Activated CD8-positive, alpha-beta memory T cell treated with anti-CD3 and anti-CD28 coated beads for 1 hour (primary cell): ENCODE measurements at places on chromosomes 11 and 22.

DNA sequence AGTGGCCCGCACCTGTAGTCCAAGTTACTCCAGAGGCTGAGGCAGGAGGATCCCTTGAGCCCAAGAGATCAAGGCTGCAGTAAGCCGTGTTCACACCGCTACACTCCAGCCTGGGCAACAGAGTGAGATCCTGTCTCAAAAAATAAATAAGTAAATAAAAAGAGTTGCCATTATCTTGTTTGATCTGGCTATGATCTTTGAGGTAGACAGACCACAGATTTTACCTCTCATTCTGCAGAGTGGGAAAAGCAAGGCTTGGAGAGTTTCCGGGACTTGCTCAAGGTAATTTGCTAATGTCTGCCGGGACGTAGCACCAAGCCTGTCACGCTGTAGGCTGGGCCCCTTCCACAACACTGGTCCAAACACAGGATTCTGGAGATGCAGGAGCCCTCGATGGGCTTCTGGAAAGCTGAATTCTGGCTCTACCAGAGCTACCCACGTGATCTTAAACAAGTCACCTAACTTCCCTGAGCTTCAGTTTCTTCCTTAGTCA, 6.8 kb downstream of the GRAP2 start:
- no peak for DNase-seq

DNA sequence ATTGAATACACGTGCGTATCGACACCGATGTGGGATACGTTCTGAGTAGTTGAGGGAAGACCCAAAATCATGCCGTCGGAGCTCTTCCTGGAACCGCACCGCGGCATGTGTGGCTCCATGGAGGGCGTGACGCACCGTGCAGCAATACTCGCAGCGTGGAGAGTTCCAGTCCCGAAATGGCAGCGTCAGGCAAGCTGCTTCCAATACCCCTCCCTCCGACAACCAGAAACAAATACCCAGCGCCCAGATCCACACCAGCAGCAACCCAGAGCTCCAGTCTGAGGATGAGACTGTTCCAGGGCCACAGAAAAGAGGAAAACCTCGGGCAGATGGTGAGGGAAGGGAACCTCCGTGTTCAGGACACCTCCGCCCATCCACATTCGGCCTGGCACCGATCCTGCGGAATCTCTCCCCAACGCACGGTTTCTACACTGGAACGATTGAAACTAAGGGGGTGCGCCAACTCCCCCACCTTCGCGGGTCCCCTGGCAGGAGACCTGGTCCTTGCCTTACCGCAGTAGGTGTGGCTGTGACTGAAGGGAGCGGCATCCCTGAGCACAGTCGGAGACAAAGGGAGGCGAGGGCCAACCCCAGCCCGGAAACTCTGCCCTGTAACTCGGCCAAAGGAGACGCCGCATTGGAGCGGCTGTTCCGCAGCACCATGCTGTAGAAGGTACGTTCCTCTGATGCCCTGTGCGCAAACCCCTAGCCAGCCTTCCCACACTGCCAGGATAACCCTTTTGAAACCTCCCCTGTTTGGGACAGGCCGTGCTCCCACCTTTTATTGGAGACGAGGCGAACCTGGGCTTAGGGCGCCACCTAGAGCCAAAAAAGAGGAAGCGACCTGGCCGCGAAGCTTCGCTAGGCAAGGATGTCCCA, 28.2 kb downstream of the DBX1 start:
- no peak for DNase-seq

DNA sequence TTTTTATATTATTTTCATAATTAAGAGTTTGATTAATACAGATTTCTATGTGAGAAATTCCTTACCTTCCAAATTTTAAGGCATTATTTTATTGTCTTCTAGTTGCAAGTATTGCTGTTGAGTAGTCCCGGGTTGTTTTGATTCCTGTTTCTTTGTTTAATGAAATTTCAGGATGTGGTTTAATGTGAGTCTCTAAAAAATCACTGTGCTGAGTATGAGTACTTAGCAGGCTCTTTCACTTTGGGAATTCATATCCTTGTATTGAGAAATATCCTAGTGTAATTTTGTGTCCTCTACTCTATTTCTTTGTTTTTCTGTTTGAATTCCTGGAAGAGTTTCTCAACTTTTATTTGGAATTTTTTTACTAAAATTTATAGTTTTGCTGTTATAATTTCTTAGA, 113.2 kb downstream of the TMEM135 start:
- no peak for DNase-seq

GRCh38 chr11:44176546-44177213, 81.2 kb downstream of the EXT2 start:
- DNase-seq = no peak

- no peak for DNase-seq
Measured at GRCh38 chr22:37497062-37497599, 10.9 kb upstream of the MFNG start.

DNA sequence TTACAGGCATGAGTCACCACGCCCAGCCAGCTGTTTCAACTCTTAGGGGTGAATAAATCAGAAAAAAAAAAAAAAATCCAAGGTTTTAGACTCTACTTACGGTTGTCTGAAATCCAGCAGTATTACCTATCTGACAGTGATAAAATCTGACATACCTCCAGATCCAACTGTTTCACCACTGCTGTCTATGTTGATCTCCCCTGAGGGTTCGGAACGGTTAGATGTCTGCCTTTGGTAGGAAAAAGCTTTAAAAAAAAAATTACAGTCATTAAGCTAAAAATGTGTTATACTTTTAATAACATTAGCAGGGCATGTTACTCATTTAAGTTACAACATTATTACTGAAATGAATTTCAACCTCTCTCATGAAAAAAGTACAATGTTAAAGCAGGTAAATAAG, 21.1 kb downstream of the NCAPD3 start:
- no peak for DNase-seq

DNA sequence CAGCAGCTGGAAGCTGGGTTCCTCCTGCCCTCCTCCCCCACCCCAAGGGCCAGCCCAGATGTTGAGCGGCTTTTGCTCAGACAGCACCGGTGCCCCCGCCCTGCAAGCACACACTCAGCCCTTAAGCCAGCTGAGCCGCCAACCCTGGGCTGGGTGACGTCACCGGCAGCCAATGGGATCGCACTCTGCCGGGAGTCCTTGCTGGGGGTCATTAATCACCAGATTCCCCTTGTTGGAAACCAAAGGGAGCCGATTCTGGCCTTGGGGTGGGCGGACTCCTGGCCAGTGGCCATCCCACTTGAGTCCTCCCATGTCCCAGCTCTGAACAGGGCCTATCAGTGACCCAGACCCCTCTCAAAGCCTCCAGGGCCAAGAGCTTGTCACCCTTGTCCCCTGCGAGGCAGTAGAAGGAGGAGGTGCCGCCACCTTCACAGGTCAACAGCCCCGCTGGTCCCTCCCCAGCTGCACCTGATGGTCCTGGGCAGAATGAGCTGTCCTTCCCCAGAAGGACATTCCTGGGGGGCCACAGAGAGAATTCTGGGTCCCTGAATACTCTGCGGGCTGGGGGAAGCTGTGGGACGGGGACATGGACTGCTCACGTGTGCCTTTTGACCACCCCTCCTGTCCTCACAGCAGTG, 7.4 kb downstream of the DUSP8 start:
- no peak for DNase-seq

GRCh38 chr22:36227396-36227795, 11.9 kb downstream of the APOL2 start:
- DNase-seq = no peak

DNA sequence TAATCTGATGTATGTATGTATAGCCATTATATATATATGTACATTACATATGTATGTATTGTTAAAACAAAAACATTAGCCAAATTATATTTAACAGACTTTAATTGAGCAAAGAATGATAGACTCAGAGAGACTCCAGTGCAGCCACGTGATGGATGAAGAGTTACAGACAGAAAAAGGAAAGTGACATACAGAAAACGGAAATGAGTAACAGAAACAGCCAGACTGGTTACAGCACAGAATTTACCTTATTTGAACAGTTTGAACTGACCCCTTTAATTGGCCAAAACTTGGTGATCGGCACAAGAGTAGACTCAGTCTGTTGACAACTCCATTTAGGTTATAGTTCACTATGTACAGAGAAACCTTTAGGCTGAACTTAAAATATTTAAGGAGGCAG, 35.0 kb downstream of the CHORDC1 start:
- no peak for DNase-seq

- DNase-seq = no peak
Measured at GRCh38 chr11:32087597-32087996, 3.3 kb upstream of the RCN1 start.

DNA sequence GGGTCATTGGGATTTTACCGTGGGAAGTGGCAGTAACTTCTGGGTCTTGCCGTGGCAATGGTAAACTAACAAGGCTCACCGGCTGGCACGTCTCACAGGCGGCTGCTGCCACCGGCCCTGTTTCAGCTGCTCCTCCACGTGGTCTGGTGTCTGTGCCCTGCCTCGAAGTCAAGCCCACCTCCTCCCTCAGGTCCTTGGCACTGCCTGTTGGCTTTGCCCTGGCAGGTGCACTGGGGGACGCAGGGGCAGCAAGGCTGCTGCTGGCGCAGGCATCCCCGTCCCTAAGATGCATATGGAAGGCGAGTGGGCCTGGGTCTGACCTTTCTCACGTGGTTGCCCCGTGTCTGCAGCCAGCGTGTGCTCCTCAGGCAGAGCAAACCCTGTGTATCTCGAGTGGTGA, 783.6 kb downstream of the BRD1 start:
- DNase-seq = no peak
